ENCODE measurements at places on chromosomes 11 and 22.

- no peak for DNase-seq
These were observed 51.8 kb downstream of the NCAPD3 start for GRCh38 chr11:134171951-134172350.

GRCh38 chr11:30257058-30257457 lies 26.2 kb downstream of the FSHB start:
- no peak for DNase-seq

DNA sequence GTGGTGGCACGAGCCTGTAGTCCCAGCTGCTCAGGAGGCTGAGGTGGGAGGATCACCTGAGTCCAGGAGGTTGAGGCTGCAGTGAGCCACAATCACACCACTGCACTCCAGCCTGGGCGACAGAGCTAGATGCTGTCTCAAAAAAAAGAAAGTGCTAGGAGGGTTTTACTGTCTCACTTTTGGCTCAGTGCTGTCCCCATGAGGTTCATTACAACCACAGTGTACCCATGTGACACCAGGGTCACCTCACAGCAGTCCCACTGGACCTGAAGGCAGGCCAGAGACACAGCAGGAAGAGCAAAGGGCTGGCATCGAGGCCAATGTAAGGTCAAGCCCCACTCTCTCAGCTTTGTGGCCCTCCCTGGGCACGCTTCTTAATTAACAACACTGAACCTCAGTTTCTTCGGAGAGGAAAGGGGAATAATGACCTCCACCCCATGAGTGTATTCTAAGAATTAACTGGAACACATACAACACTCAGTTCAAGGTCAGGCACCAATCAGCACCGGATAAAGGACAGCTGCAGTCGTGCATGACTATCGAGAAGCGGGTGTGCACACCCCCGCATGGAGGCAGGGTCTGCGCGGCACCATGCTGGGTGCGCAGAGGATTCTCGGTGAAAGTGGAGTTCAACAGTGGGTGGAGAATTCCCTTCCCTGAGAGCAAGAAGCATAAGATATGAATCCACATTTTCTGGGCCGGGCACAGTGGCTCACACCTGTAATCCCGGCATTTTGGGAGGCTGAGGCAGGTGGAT lies 30.9 kb upstream of the BAIAP2L2 start:
- DNase-seq, result no peak

- DNase-seq, result no peak
These were observed 19.2 kb downstream of the FAM168A start for GRCh38 chr11:73578592-73579185.

- no peak for DNase-seq
These were observed 111.8 kb upstream of the TMEM45B start for GRCh38 chr11:129703846-129704245.

DNA sequence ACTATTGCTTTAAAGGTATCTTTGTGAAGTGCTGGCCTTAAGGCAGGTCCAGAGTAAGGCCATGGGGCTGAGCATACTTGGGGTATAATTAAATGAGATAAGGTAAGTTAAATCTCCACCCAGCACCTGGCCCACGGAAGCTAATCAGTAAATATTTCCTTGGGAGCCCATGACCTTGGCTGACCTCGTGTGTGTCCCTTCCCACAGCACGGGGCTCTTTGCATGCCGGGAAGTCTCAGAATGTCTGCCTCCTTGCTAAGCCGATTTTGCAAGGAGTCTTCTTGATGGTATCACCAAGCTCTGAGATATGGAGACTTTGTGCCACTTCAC lies 46.5 kb downstream of the ADM start:
- DNase-seq, result no peak

GRCh38 chr11:117484156-117484555 lies 156.5 kb downstream of the CEP164 start:
- DNase-seq, result no peak

DNA sequence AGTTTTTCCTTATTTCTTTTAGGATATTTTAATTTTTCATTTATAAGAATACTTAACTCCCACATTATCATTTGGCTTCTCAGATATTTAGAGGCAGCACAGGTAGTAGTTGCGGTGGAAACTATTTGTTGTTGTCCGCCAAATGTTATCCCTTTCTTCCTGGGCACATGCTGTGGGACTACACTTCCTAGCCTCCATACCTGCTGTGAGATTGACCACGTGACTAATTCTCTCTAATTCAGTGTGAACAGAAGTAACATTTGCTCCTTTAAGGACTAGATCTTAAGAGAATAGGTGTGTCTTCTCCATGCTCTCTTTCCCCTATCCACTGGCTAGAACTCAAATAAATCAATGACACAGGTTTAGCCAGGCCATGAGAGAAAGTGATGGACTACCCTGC lies 136.5 kb downstream of the ATG16L2 start:
- DNase-seq, result no peak

DNA sequence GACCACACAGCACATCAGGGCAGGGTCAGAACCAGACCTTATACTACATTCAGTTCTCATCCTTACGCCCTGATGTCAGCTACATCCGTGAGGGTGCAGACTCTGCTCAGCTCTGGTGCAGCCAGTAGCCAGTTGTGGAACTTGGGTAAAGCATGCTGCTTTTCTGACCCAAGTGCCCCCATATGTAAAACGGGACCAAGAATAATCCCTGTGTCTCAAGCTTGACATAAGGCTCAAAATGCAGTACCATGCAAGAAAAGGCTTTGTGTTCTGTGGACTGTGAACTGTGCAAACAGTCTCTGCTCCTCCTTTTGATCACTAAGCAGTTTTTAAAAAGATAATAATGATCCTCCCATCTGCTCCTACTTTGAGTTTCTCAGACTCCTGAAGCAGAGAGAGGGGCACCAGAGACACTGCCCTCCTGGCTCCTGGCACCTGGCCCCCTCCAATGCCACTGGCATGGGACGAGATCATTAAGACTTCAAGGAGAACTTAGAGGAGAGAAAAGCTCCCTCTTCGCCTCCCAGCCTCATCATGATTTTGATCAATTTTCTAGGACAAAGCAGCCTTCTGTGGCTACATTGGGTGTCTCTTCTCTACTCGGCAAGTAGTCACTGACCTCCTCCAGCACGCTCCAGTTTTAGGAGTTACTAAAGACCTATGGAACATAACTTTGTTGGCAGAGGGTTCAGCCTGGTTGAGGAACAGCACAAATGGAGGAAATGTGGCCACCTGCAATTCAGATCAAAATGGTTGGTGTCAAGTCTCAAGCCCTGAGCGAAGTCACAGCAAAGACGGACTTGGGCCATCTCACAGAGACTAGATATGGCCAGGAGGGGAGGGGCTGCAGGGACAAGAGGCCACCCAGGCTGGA lies 23.9 kb downstream of the IL10RA start:
- no peak for DNase-seq

DNA sequence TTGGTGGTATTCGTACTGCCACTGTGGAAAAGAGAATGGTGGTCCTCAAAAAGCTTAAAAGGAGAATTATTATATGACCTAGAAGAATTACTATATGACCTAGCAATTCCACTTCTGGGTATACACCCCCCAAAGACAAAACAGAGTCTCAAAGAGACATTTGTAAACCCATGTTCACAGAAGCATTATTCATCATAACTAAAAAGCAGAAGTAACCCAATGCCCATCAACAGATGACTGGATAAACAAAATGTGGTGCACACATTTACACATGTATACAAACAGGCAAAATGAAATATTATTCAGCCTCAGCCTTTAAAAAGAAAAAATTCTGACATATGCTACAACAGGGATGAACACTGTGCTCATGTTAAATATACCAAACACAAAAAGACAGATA lies 89.4 kb downstream of the ARHGAP32 start:
- DNase-seq, result no peak

- no peak for DNase-seq
These were observed 85.6 kb downstream of the CACNG2 start for GRCh38 chr22:36617694-36618522.

DNA sequence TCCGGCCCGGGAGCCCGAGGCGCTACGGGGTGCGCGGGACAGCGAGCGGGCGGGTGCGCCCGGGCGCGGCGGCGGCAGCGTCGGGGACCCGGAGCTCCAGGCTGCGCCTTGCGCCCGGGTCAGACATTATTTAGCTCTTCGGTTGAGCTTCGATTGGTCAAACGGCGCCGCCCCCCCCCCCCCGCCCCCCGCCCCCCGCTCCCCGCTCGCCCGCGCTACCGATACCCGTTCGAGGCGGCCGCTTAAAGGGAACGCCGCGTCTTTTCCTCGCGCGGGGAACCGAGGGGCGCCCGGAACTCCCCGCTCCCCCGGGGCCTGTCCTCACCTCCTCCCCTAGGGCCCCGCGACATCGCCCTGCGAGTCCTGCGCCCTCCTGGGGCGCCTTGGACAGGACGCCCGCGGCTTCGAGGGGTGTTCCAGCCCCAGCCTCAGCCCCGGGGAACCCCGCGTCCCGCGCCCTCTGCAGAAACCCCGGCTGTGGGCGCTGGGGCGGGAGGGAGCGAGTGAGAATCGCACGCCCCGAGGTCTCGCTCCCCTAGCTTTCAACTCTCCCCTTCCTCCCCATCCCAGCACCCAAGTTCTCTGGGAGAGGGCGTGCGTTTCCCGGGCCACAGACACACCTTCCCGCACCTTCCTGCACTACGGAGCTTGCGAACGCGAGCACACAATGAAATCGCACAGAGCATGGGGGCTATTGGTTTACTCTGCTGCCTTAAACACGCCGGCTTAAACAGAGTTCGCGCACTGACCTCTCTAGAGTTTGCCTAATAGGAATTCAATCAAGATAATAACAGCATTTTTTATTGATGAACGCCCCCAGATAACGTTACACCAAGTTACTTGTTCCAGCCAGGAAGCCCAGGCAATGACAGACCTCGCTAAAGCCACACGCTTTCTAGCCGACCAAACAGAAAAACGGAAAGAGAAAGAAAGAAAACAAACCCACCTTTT lies at the start of gene BDNF:
BDNF (minus strand) TSS at position 105 of the 951 bp plus-strand sequence. CDS start 41,891 bp downstream, outside the sequence.
- DNase-seq, result peak; percentile 41

DNA sequence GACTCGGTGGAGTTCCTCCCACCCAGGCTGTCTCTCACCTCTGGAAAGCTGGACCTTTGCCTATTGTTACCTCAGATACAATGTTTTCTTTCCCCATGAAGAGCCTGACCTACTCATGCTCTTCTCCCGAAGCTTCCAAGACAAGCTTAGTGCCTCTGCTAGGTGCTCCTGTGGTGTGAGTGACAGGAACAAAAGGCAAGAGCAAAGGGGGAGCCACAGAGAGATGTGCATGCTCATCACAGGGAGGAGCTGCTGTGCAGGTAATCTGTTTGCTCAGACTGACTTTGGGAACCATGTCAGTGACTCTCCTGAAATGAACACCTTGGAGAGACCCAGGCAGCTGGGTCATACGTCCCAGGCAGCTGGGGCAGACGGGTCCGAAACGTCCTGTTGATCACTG lies 53.6 kb upstream of the VSTM5 start:
- peak; percentile 7 for DNase-seq

- no peak for DNase-seq
These were observed 117.0 kb downstream of the MPPED1 start for GRCh38 chr22:43528601-43529360.

- peak; percentile 89 for DNase-seq
These were observed 10.7 kb upstream of the MRGPRX2 start for GRCh38 chr11:19071255-19071654.

GRCh38 chr11:122803716-122804115 lies 34.6 kb upstream of the CRTAM start:
- DNase-seq, result no peak

DNA sequence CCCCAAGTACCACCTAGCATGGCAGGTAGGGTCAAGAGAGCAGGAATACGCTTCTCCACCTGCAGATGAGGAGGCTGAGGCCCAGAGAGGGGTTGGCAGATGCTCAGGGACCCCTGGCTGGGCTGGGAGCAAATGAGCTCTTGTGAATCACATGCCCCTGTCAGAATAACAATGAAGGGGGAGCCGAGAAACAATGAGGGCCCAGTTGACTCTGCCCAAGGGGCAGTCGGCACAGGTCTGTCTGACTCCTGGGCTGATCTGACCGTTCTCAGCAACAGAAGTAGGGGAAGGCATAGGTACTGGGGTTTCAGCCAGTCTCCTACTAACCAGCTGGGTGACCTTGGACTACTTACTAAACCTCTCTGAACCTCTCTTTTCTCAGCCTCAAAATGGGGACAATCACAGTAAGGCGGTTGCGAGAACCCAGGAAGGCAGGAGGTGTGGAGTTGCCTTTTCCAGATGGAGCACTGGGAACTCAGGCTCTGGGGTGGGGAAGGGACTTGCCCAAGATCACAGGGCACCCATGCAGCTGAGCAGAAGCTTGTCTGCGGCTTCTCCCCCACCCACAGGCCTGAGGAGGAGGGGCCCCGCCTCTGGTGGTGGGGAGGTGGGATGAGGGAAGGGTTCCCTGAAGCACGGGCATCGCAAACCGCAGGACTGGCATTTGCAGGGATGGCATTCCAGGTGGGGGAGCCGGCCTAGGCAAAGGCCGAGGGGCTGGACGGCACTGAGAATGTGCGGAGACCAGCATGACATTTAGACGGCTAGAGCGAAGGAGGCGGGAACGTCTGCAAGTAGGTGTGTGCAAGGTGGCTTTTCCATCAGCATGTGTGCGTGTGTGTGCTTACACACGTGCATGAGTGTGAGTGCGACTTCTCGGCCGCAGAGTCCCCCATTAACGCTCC lies 163.0 kb downstream of the MN1 start:
- DNase-seq, result peak; percentile 61

DNA sequence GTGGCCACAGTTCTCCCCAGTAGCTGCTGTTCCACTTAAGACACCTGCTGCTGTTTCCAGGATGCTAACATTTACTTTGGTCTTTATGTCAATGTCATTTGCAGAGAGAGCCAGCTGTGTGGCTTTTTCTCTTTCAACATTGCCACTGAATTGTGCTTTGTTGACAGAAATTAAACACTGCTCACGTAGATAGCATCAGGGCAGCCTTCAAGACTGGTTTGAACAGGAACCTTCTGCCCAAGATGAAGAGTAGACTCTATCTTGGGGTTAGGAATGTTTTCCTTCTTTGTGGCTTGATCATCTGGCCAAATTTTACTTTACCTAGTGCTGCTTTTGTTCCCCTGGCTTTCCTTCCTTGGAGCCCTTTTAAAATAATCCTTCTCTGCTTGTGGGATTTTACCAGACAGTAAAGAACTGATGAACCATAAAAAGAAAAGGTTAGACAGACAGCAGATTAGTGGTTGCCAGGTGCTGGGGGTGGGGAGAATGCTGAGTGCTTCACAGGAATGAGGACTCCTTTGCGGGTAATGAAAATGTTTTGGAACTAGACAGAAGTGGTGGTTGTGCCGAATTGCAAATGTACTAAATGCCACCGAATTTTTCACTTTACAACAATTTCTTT lies 22.7 kb upstream of the XBP1 start:
- peak; percentile 34 for DNase-seq

GRCh38 chr22:11627436-11627797 lies 3900.6 kb upstream of the OR11H1 start:
- no peak for DNase-seq

Measured in SJCRH30 (cell line).